ENCODE measurements at places on chromosomes 4 and X. TPM values are rescaled to one million over a fixed set of nuclear protein-coding genes. Genes with fewer than 3 reads are reported as not detected.

Gene IRAK1
- 87.7 TPM for total RNA-seq

Gene ESX1
- total RNA-seq: not detected

Gene SMIM31
- total RNA-seq: not detected

Gene XG
- 13.4 TPM for total RNA-seq

All from smooth muscle cell of trachea (primary cell).